ENCODE measurements at places on chromosomes 1 and 21.

DNA sequence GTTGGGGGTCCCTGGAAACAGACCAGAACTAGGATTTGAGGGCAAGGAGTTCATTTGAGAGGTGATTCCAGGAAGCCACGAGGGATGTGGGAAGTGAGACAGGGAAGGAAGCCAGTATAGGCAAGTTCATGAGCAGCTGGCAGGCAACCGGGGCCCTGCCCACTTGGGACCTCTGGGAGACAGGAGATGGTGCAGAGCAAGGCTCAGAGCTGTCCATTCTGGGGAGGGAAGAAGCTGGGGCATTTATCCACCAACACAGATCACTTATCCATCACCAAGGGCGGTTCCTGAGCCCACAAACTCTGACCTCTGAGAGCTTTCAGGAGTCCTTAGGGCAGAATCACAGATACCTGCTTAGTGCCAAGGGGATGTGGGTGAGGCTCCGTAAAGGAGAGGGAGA lies 16.8 kb downstream of the EDN2 start:
- DNase-seq = no peak

DNA sequence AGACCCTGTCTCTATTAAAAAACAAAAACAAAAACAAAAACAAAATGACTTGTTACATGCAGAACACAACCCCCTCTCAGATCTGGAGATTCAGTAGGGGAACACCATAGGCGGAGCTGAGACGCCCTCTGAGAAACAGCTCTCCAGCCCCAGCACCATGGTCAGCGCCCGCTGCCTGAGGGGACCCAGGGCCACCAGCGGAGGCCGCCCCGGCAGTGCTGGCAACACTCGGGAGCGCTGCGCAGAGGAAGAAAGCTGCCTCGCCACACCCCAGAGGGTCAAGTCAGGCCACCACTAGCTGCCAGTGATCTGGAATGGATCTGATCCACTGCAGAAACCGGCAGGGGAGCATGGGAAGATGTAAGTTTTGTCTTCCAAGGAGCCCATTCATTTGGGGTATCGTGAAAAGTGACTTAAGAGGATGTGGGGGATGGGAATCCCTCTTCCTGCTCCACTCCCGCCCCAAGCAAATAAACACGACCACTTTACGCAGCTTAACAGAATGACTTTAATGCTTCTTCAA lies 3.1 kb downstream of the ACTA1 start:
- DNase-seq = peak; percentile 74

DNA sequence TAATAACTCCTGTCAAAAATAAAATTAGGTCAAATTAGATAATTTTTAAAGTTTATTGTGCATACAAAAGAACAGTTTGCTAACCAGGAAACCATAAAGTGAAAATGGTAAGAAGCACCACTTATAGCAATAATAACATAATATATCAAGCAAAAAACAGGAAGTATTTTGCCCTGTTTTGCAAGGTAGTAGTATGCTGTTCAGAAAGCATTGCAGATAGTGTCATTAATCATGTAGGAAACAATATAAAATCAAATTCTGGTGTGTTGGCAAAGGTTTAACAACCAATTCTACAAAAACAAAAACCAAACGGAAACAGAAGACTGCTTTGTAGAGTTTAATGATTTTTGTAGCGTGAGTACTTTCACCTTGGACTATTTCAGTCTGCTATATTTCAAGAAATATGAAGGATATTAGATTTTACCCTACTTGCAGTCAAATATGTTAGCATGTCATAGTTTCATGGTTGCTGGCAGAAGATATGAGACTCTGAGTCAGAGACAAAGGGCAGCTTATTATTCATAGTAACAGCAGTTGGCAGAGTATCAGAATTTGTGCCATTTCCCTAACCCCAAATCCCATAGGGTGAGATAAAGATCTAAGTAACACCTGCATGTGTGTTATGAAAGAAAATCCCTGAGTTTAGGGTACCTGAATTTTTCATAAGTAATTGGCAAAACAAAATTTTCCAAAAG lies 729.0 kb upstream of the BRINP3 start:
- no peak for DNase-seq

GRCh38 chr1:201137579-201138310 lies 10.8 kb upstream of the ASCL5 start:
- no peak for DNase-seq

GRCh38 chr1:205701420-205701819 lies 21.1 kb upstream of the SLC45A3 start:
- no peak for DNase-seq

- no peak for DNase-seq
Observed at GRCh38 chr1:26545969-26546323, 16.4 kb downstream of the RPS6KA1 start.

DNA sequence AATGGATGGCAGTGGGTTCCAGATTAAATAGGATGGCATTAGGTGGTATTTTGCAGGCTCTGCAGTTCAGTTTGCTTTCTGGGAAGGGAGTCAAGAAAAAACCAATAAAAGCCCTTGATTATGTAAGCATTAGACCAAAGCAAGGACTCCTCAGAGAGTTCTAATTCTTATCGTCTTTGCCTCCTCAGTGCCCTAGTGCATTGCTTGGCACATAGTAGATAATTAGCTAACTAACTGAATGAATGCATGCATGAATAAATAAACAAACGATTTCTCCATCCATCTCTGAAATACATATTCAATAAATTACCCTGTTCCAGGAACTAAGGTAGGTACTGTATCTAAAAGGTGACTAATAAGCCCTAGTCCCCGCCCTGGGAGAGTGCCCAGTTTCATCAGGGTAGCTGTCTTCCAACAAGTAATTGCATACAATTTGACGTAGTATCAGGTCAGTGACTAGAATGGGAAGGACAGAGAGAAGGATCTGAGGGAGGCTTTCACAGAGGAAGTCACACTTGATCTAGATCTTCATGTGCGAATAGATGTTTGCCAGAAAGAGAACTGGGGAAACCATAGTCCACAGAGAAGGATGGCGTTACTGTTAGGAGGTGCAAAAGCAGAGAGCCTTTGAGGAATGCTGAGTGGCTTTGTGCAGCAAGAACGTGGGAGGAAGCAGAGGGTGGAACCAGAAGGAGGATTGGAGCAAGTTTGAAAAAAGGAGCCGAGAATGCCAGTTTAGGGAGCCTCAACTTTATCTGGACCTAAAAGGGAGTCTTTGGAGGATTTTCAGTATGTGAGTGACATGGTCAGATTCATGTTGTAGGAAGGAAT lies 111.4 kb downstream of the TBX19 start:
- no peak for DNase-seq

DNA sequence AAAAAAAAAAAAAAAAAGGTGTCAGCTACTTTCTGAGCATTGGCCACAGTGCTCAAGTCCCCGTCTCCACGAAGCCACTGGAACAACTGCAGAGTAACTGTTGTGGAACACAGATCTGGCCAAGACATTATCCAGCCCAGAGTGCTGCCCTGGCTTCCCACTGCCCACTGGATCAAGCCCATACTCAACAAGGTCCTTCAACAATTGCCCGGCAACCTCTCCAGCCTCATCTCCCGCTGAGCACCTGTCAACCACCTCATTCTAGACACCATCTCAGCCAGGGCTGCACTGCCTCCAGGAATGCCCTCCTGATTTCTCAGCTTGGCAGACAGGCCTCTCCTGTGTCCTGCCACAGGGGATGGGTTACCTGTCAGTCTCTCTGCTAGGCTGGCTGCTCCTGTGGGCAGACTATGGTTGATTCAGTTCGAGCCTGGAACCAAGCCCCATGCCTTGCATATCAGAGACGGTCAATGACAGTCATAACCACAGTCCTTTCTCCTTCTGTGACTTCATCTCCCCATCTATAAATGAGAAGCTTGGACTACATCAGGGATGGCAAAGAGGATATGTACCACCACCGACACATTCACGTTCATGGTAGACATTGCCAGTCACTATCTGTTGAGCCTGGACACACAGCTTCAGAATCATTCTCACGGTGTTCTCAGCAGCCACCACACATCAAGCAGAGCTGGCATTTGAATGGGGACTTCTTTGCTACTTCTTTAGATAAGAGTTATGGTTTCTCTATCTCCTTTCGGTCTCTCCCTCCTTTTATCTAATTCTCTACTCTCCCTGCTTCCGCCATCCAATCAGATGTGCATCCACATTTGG lies 76.9 kb downstream of the MRPL37 start:
- no peak for DNase-seq

DNA sequence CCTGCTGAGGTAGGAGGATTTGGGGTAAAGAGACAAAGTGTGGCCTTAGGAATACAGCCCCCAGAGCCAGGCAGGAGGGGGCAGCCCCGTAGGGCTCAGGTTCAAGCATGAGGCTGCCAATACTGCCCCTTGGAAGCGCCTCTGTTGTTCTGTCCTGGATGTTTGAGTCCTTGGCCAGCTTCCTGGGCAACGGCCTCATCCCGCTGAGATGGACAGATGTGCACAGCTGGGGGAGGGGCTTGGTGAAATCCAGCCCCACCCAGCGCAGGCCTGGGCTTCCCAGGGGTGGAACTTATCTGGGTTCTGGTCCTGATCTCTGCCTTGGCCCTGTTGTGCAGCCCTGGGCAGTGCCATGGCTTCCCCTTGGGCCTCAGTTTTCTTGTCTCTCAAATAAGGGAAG lies 34.8 kb upstream of the MAN1C1 start:
- no peak for DNase-seq

Data from upper lobe of right lung (tissue), 1 donor.